Activated CD8-positive, alpha-beta memory T cell treated with anti-CD3 and anti-CD28 coated beads, Interleukin-2, amount 10 ng/mL, durations not matched to agents 7 days and 5 days (primary cell): ENCODE measurements at places on chromosomes 16 and 17. TPM values are rescaled to one million over a fixed set of nuclear protein-coding genes. Genes with fewer than 3 reads are reported as not detected.

Gene SPAG9
- 49.0 TPM for total RNA-seq

Gene LAT
- 236 TPM for total RNA-seq

DNA sequence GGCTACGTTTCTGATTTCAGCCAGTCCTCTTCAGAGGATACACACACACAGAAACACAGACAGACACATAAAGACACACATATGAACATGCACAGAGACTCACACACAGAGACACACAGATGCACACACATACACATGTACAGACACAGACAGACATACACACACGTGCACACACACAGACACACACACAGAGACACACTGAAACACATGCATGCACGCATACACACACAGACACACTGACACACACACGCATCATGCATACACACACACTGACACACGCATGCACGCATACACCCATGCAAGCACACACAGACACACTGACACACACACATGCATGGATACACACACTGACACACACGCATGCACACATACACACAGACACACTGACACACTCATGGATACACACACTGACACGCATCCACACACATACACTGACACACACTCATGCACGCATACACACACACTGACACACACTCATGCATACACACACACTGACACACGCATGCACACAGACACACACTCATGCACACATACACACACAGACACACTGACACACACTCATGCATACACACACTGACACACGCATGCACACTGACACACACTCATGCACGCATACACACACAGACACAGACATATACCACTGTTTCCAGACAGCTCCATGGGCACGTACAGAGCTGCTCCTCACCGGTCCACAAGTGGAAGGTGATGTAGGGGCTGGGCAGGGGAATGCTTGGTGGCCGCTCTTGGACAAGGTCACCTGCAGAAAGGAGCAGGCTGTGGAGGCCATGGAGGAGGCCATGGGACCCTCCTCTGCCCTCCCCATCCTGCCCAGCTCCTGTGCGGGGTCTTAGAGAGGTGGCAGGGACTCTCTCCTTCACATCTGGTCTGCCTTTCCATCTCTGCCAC, 30.1 kb upstream of the MFSD6L start:
- peak; percentile 34 for DNase-seq

Gene SLC16A11
- 1.3 TPM for total RNA-seq

DNA sequence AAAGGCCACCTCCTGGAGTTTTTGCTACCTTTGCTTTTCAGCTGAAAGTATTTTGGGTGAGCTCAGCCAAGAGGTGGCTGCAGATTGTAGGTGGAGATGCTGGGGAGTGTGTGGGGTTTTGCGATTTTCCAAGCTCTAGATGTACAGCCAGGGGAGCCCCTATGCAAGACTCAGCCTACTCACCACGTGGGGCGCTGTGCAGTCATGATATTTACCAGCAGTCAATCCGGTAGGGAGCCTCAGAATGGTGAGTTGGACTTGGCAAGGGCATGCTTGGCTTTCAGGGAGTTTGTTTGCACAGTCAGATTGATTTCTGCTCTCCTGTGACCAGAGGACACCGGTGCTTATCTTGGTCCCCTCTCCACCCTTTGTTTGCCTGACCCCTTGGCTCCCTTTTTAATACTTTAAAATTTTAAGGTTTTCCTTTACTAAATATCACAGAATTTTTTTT, 175.3 kb downstream of the UTP18 start:
- DNase-seq = peak; percentile 45

- no peak for DNase-seq
Observed at GRCh38 chr16:86244158-86244557, 266.2 kb upstream of the FOXF1 start.

DNA sequence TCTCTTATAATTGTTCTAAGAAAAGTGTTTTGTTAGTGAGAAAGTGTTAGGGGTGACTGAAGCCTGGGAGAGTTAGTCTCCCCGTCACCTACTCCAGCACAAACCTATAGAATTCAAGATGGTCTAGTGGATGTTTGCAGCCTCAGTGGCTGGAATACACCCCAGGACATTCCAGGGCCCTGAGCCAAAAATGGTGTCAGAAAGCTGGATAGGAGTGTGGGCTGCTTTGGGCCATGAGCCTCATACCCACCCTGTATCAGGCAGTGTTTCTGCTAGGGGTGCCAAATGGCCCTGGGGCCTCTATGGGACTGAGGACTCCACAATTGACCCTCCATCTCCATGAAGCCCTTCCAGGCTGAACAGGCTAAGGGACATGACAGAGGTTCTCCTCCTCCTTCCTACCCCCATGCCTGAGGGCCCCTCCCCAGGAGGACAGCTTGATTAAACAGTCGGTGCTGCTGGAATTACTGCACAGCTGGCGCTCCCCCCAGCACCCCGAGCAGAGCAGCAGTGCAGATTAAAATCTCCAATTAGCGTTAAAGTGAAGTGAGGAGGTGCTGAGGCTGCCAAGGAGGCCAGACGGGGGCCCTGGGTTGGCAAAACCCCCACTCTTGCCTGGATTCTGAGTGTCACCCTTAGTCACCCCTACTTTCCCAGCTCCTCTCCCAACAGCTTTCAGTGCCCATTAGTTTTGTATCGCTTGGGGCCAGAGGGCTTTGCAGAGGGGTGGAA, 59.1 kb downstream of the NEUROD2 start:
- DNase-seq = no peak

DNA sequence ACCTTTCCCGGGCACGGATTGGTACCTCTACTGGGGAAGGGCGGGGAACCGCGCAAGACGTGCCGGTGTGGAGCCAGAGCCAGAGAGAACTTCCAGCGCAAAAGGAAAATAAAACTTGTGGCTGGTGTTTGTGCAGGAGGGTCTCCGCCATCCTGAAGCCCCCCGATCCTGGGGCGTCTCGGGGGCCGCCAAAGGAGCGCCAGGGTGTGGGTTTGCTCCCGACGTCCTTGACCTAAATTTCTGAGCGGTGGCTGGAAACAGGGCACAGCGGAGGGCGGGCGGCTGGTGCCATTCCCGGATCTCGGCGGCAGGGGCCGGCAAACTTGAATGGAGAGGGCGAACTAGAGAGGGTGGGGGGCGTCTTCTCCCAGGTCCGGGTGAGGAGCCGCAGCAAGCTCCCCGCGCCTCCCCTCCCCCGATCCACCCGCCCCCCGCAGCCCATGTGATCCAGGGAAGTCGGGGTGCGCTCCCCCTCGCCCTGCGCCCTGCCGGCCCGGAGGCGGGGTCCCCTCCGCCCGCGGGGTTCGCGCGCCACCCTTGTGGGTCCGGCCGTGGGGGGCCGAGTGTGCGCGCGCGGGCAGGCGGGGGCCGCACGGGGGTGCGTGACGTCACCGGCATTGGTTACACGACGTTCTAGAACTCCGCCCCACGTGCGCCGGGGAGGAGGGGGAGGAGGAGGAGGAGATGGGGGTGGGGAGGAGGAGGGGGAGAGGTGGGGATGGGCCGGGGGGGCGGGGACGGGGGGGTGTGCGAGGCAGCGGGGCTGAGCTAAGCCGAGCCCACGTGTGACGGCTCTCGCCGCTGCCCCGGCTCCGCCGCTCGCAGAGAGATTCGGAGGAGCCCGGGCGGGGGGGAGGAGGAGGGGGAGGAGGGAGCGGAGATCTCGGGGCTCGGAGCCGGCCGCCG, at the start of gene MSI2:
TSS of gene MSI2 (plus strand) at position 748 of the 906 bp plus-strand sequence. CDS start 220 bp downstream, outside the sequence.
- peak; percentile 96 for DNase-seq

GRCh38 chr17:79888009-79888540, 48.8 kb upstream of the CBX4 start:
- DNase-seq = no peak

GRCh38 chr16:52512297-52512987, 34.5 kb downstream of the TOX3 start:
- DNase-seq = no peak
